Stimulated activated CD8-positive, alpha-beta memory T cell treated with anti-CD3 and anti-CD28 coated beads, Interleukin-4, amount 100 ng/mL, for 1 hour (primary cell): ENCODE measurements at places on chromosomes 6 and 20.

- no peak for DNase-seq
Observed at GRCh38 chr6:63543982-63544381, 28.3 kb upstream of the LOC128125822 start.

- no peak for DNase-seq
Observed at GRCh38 chr6:119612176-119612891, 262.8 kb upstream of the MAN1A1 start.

DNA sequence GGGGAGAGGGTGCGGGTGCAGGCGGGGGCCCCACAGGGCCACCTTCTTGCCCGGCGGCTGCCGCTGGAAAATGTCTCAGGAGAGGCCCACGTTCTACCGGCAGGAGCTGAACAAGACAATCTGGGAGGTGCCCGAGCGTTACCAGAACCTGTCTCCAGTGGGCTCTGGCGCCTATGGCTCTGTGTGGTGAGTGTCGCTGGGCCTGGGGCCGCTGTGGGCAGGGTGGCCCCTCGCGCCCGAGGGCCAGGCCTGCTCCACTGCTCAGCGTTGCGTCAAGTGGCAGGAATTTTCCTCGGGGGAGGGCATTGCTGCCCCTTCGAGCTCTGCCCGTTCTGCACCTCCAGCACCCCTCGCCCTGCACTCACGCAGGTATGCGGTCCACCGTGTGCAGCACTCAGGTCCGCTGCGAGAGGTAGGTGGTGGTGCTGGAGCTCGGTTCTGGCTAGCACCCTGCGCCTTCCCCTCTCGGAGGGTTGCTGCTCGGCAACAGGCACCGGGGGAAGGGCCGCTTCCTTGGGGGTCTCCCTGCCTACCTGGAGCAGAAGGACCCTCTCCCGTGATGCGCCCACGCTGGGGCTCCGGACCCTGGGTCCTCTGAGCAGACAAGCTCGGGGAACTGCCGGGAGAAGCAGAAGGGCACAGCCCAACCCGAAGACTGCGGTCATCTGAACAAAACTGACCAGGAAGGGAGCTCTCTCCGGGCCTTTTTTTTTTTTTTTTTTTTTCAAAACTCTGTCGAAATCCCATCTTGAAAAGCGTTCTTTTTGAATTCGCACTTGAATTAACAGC, 674 bp downstream of the MAPK14 start:
- DNase-seq, result peak; percentile 15

GRCh38 chr6:157233156-157233555, 90.2 kb downstream of the TMEM242 start:
- no peak for DNase-seq

DNA sequence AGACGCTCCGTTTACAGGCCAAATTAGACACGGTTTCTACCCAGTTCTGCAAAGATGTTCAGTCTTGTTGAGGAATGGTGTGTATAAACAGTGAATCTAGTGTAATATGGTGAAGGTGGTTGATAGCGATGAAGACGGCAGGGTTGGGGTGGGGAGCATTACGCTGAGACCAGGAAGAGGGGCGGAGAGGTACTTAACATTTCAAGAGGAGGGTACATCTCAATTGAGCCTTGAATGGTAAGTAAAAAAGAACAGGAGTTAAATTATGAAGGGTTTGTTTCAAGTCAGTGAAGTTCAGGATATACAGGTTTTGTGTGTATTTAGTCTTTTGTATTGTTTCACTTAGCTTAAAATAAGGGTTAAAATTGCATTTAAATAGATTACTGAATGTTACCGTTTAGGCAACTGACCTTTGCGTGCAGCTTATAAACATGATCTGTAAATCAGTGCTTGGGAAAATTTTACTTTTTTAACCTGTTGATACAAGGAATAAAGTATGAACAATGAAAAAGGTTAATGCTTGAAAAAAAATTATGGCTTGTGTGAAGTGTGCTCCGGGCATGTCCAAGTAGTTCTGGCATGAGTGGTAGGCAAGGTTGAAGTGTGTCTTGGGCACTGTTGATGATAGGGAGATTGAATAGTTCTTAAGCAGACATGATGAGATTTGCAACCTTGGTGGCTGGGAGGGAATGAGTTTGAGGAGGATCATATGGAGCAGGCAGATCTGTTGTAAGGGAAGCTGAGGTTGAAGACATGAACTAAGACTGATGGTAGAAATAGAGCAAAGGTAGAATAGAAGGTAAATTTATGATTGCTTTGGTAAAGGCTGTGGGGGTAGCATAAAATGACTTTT, 842 bp downstream of the POLR1C start:
- no peak for DNase-seq

DNA sequence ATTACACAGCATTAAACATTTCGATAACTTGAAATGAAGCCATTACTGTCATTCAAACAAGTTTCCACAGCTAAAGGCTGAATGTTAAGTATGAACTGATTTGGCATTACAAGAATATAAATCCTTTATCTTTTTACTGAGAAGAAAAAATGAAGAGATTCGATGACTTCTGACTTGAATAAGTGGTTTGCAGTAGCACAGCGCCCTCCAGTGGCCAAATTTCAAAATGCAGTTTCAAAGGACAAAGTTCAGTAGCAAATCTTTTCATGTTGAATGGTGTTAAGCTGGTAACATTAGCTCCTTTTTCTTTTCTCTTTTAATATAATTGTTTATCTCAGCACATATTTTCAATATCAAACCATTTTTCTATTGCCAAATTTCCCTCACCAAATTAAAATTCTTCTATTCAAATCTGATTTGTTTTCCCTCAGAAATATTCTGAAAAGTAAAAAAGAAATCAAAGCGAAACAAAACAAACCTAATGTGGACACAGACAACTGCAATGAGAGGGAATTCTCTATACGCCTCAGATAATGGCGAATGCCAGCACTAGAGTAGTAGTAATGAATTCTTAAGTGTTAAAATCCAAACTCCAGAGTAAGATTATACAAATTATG, 145.7 kb downstream of the BTBD9 start:
- peak; percentile 72 for DNase-seq

- DNase-seq, result no peak
Observed at GRCh38 chr6:122839906-122840305, 50.8 kb downstream of the SMPDL3A start.

DNA sequence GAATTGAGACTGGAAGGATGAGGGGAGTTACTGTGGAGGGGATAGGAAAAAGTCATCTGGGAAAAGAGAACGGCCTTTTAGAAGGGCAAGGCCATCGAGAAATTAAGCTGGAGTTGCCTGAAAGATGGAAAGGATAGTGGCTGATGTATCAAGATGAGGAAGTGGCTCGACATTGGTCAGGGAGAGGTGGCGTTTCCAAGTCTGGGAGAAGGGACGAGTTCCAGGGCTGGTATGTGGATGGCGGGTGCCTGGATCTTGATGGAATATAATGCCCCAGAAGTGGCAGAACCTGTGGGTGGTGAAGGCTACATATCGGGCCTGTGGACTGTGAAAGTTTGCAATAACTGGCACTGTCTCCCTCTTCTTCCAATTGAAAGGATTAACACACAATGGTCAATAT, 2.2 kb upstream of the SIRT5 start:
- DNase-seq, result no peak

DNA sequence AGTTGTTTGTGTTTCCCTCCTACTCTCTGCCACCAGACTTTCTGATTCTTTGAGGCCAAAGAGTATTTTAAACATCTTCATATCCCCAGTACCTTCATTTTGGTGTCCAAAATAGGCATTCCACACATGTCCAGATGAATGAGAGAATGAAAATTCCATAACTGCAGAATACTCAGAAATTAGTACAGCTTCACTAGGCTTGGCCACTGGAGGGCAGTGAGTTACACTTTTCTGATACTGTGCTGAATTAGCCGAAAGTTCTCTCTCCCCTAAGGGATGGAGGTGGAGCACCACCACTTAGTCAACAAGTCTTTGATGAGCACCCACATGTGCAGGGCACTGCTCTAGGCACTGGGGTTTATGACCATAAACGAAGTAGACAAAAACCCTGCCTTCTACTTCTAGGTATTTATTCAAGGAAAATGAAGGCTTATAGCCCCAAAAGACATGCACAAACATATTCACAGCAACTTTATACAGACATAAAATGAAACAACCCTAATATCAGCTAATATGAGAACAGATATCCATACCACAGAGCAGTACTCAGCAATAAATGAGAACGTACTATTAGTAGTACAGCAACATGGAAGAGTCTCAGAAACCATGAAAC, 46.1 kb upstream of the TMEM217 start:
- no peak for DNase-seq

GRCh38 chr6:122422614-122423267, 23.3 kb downstream of the HSF2 start:
- no peak for DNase-seq

- DNase-seq, result no peak
Observed at GRCh38 chr6:56815436-56815835, 139.5 kb upstream of the BEND6 start.

GRCh38 chr6:135434991-135435390, 62.5 kb downstream of the AHI1 start:
- no peak for DNase-seq

GRCh38 chr6:80482056-80482455, 375.6 kb downstream of the BCKDHB start:
- no peak for DNase-seq

GRCh38 chr6:21596145-21596948, 2.8 kb downstream of the SOX4 start:
- DNase-seq, result no peak

DNA sequence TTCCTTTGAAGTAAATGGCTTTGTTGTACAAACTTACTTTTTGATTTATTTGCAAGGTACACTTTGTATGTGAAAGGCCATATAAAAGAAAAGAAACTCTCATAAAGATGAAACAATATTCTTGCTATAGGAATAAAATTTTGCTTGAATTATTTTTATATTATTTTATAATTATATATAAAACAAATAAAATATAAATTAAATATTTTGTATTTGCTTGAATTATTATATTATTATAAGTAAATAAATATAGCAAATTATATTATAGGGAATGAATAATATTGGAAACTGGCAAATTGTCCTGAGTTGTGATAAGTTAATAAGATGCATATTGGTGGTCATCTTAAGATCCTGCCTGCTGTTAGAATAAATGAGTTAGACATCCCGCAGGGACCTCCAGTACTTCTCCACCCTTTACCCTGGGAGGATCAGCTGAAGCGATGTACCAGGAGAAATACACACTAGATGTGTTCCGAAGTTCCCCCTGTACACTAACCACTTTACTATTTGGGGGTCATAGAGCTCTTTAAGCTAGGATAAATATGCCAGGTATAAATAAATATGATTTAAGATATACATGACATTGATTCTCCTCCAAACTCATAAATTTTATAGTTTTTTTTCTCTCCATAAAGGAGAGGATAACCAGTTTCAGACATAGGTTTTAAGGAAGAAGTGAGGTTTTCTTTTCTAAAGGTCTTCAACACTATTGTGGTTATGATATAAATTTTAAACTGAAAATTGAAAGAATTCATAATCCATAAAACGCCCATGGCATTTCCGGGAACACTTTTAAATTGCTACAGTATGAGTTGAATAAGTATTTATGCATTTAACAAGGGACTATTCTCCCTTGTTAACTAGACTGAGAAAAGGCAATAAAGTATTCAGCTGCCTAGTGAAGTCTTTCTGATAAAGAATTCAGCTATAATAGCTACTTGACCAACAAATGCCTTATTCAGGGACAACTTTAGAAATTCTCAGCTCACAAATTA, 486.3 kb upstream of the MARCKS start:
- no peak for DNase-seq

DNA sequence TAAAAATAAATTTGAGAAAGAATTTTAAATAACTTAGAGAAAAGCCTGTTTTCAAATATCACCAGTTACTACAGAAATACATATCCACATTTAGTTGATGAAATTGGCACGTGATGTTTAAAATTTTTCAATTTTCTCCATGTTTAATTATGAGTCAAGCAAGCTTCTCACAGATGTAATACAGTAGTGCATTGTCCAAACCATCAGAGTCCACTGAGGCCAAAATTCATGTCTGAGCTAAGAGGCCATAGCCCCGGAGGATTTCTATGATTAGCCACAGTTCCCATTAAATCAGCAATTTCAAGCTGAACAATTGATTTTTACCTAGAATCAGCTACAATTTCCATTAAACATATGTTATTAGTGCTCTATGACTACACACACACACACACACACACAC, 387.0 kb downstream of the LAMA2 start:
- no peak for DNase-seq

- no peak for DNase-seq
Observed at GRCh38 chr6:139080255-139080920, 51.8 kb downstream of the ABRACL start.

- no peak for DNase-seq
Observed at GRCh38 chr6:141259807-141260206, 872.9 kb upstream of the GJE1 start.

DNA sequence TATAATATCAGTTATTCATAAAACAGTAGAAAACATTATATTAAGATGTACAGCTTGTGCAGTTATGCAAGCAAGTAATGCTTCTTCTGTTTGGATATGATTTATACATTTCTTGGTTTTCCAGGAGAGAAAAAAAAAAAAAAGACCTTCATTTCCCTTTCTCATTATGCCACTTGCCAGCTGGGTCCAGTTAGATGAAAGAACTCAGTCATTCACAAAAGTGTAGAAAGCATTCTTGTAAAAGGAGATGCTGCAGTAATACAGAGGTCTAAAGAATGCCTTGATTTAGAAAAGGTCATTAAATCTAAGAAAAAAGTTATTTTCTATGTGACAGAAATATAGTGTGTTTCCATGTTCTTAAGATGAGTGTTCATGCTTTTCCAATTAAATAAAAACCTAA, 7.4 kb downstream of the PDE7B start:
- no peak for DNase-seq

GRCh38 chr6:105459864-105460263, 57.0 kb upstream of the PREP start:
- DNase-seq, result no peak

- no peak for DNase-seq
Observed at GRCh38 chr20:58473453-58474425, 41.5 kb downstream of the APCDD1L start.

DNA sequence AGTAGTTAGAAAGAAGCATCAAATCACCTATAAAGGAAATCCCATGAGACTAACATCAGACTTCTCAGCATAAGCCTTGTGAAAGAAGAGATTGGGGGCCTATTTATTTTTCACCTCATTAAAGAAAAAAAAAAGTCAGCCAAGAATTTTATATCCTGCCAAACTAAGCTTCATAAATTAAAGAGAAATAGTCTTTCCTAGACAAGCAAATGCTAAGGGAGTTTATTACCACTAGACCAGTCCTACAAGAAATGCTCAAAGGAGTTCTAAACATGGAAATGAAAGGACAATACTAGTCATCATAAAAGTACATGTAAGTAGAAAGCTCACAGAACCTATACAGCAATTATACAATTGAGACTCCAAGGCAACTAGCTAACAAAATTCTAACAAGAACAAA, 96.5 kb upstream of the OLIG3 start:
- DNase-seq, result no peak

- no peak for DNase-seq
Observed at GRCh38 chr6:30149858-30150550, 11.0 kb downstream of the TRIM10 start.
